ENCODE measurements at places on chromosomes 12 and 14.
A peak's percentile ranks its signal among the peaks of the same experiment; 100 is the strongest.

GRCh38 chr12:5807514-5808219 is 137.4 kb downstream of the ANO2 start:
- DNase-seq, result no peak

GRCh38 chr12:119869720-119870119 is 7.4 kb downstream of the CIT start:
- no peak for DNase-seq

GRCh38 chr14:90534091-90534837 is 137.4 kb downstream of the CALM1 start:
- no peak for DNase-seq

- DNase-seq, result peak; percentile 32
Observed at GRCh38 chr12:122422730-122423257, 325 bp upstream of the CLIP1 start.

DNA sequence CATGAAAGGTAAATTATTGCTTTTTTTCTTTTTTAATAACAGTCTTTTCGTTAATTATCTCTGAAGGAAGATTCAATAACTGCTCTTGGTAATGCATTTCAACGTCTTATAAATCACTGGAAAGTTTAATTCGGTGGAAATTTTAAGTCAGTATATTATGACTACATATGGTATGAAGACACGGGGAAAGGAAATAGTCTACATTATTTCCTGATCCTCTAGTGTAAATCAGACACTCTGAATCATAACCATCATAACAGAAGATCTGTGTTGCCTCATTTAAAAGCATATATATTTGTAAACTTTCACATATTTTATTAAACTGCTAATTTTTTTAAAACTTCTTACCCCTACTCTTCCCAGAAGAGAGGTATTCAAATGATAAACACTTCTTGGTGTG is 53.7 kb downstream of the EFCAB11 start:
- DNase-seq, result no peak

DNA sequence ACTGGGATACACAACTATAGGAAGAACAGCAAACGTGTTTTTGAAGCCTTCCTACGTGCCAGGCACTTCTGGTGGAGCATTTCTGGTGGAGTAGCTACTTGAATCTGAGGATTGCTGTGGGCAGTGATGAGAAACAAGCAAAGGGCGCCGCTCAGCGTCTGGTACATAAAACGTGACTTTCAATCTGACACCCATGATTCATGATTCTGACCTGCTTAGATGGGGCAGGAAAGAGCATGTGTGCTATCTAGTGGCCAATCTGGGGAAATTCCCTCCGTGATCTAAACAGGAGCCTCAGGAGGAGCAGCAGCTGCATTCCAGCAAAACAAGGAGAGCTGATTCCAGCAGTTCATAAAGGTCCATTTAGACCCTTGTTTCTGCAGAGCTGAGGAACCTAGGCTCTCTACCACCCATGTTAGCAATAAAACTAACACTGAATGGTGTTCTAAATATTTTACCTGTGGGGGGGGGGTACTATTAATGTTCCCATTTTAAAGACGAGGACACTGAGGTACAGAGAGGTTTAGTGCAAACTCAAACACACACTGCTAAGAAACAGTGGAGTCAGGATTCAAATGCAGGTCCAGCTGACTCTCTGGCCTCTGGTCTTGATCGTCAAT is 37.8 kb downstream of the PAH start:
- peak; percentile 8 for DNase-seq

DNA sequence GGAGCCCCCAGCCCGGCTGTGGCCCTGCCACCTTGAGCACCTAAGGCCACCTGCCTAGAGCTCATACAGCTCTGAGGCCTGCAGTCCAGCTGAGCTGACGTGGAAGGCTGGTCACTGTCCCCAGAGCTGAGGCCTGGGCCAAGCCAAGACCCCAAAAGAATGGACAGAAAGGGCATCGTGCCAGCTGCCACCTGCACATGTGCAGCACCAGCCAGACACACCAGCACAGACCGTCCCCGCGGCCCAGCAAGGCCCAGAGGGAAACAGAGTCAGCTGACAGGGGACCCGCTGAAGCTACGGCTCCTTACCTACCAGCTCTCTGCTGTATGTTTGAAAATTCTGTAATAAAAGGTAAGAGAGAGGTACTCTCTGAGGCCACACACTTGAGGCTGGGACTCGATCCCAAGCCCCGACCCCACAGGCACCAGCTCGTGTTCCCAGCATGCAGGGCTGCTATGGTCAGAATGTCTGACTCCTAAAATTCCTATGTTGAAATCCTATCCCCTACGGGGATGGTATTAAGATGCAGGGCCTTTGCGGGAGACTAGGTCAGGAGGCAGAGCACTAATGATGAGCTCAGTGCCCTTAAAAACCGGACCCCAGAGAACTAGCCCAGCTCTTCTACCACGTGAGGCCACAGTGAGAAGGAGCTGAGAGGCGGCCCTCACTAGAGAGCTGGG is 25.4 kb downstream of the BRF1 start:
- DNase-seq, result no peak

DNA sequence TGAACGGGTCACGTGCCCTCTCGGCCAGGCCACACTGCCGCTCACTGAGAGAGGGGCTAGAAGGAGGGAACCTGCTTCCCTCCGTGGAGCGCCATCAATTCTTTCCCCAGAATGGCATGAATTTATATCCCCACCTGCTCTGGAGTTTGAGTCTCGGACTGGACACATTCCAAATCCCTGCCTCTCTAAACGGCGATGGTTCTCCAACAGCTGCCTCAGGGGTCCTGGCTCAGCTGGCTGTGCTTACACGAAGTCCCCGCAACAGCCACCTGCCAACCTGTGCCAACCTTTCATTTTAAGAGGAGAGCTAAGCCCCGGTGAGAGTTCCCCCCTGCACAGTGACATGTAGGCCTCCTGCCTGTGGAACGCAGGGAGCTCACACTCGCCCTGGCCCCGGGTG is 73.2 kb downstream of the RIMBP2 start:
- no peak for DNase-seq

DNA sequence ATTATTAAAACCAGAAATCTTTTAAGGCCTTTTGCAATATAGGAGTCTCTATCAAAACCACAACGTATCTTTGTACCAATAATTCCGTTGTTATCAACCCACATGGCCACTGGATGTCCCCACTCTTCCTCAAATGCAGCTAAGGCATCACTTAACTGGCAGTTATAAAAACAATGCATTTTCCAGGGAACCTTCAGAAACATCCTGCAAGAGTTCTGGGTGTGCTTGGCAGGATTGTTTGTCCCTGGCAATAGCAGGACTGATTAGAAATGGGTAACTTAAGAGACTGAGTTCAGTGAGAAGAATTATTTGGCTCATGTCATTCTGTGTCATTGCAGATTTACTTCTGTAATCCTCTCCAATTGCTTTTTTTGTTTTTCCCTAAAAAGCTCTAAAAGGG is 112.0 kb downstream of the SLC15A5 start:
- no peak for DNase-seq

- no peak for DNase-seq
Observed at GRCh38 chr12:25591144-25591543, 38.1 kb upstream of the LMNTD1 start.

DNA sequence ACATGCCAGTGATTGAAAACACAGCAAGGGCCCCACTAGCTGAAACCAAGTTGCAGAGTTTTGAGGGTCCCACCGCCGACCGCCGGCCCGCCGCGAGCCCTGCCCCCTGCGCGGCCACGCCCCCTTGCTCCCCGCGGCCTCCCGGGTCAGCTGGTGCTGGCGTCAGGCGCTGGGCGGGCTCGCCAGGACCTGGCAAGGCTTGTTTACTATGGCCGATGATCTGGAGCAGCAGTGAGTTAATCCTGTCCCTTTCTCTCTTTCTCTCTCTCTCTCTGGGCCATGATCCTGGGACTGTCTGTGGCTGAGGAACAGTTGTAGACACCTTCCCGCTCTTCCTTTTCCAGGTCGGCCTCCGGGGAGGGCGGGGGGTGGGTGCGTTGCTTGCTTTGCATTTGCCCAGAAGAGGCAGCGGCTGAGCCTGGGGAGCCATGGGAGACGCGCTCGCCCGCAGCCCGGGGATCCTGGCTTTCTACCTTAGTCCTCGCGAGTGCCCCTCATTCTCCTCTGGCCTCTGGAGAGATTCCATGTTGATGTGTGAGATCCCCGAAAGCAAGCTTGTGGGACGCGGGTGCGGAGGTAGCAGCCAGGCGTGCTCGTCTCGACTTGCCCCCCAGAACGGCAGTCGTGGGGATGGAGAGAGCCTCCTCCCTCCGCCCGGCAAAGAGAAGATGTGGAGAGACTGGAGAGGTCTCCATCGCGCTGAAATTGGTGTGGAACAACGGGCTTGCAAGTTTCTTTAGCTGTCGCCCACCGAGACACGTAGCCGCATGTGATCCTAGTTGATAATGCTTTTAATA is at the start of gene ABHD4:
Gene ABHD4 (plus strand): TSS at position 202 of the 797 bp plus-strand sequence. CDS start 7 bp downstream, at position 209.
- DNase-seq, result peak; percentile 65

GRCh38 chr12:101954113-101954512 is 76.7 kb downstream of the DRAM1 start:
- no peak for DNase-seq

GRCh38 chr12:98149691-98150210 is 365.6 kb upstream of the TMPO start:
- DNase-seq, result no peak

DNA sequence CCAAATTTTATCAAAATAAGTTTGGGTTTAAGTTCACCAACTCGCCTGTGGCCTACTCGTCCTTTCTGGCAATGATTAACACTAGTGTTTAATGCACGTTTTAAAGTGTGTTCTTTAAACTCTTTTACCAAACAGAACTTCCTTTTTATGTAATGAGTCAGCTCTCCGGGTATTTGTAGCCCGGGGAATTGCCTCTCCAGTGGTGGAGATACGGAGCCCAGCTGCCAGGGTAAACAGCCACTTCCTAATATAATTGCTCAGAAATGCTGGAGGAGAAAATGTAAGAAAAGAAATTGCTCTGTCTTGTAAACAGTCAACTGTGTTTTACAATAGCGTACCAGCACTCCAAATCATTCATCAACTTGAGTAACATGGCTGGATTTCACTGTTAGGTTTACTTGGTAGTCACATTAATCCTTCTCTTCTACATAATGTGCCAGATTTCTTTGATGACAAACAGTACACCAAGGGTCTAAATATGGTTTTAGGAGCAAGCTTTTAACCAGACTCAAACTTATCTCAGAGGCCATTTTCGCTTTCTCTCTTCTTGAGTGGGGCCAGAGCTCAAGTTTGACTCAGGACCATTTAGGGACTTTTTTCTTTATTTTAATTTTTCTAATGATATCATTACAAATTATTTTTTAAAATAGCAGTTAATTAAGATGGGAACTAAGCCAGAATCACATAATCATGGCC is 101.2 kb upstream of the SLC38A2 start:
- no peak for DNase-seq

DNA sequence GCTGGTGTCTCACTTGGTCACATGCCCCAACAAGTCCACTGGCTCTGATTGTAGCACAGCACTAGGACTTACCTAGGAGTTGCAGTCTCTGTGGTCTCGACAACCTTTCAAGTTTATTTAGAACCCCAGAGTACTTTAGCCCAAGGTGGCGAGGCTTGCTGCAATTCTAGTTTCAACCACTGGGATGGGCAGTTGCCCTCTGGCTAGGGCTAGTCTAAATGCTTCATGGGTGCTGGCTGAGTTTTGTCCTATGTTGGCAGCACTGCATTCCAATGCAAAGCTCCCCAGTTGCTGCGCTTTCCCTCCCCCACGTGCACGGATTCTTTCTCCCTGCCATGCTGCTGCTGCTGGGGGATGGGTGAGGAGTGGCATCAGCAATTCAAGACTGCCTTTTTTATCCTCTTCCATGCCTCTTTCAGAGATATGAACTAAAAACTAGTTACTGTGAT is 207.9 kb downstream of the SYNE2 start:
- no peak for DNase-seq

GRCh38 chr12:31019561-31019960 is 54.1 kb upstream of the DDX11 start:
- no peak for DNase-seq

- DNase-seq, result no peak
Observed at GRCh38 chr12:88272456-88272855, 130.3 kb downstream of the TMTC3 start.

- no peak for DNase-seq
Observed at GRCh38 chr14:47009615-47010014, 358.0 kb upstream of the RPL10L start.
